ENCODE measurements at places on chromosomes 7 and 10.

DNA sequence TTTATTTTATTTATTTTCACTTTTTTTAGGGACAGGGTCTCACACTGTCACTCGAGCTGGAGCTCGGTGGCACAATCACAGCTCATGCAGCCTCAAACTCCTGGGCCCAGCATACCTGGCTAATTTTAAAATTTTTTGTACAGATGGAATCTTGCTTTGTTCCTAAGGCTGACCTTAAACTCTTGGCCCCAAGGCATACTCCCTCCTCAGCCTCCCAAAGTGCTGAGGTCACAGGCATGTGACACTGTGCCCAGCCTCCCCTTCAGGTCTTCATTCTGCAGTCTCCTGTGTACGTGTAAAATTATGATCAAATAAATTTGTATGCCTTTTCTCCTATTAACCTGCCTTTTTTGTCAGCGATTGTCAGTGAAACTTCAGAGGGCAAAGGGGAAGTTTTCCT, 17.8 kb upstream of the TCTN3 start:
- DNase-seq: no peak

GRCh38 chr10:69955211-69955805, 97.3 kb upstream of the MACROH2A2 start:
- DNase-seq: no peak

DNA sequence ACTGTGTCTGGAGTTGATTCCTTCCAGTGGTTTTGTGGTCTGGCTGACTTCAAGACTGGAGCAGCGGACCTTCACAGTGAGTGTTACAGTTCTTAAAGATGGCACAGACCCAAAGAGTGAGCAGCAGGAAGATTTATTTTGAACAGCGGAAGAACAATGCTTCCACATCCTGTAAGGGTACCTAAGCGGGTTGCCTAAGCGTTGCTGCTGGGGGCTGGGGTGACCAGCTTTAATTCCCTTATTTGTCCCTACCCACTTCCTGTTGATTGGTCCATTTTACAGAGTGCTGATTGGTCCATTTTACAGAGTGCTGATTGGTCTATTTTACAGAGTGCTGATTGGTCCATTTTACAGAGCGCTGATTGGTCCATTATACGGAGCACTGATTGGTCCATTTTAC, 13.2 kb downstream of the AKR1B15 start:
- no peak for DNase-seq

DNA sequence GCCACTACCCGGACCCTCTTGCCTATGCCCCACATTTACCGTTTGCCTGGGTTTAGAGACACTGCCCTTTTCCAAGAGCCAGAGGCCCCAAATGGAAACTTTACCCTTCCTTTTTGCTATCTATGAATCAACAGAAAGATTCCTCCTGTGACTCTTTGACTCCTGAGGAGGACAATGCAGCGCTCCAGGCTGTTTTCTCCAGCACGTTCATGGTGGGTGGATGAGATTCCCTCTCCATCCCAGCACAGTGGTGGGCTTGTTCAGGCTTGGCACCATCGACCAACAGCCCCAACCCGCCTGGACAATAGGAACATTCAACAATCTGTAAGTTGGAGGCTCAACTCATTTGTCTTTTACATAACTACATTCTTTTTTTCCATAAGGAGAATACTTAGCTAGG, 55.9 kb downstream of the DLD start:
- no peak for DNase-seq

- DNase-seq: no peak
Observed at GRCh38 chr10:99869581-99870122, 87.2 kb downstream of the ABCC2 start.
